ENCODE measurements at places on chromosomes 4 and X.

GRCh38 chrX:87376896-87377295 is 140.7 kb upstream of the KLHL4 start:
- DNase-seq = no peak

- DNase-seq = no peak
Observed at GRCh38 chrX:26778320-26778888, 562.4 kb downstream of the MAGEB5 start.

GRCh38 chrX:12372111-12372510 is 233.8 kb downstream of the FRMPD4 start:
- no peak for DNase-seq

DNA sequence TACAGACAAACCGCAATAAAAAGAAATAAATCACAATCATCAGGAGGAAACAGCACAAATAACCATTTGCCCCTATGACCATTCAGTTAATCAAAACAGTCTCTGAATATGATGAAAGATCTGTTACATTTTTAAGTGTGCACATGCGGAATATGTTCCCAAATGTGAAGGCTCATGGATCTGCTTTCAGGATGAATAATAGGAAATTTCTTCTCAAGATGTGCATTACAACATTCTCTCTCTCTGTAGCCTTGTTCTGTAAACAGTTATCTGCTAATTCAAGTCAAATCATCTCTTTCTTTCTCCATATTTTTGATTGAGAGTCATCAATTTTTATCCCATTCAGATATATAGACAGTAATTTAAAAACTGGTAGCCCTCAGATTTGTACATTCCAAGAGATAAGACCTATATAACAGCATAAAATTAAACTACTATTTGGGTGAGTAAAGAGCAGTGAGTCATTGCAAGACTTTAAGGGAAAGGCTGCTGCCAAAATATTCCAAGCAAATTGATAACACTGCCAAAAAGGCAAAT is 433.9 kb upstream of the ATOH1 start:
- no peak for DNase-seq

DNA sequence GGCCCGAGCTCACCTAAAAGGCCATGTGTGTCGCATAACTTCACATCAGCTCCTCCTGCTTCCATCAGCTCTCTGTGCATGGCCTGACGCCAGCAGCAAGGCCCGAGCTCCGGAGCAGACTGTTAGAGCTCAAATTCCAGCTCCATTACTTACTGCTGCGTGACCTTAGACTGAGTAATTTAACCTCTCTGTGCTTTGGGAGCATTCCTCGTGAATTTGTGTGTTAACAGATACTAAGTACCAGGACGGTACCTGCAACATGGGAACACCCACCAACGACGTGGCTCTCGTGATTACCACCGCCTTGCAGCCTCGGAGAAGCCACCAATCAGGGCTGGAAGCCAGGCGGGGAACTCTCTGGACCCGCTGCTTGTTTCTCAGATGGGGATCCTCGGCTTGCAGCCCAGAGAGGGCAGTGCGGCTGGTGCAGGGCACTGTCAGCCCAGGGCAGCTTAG is 12.9 kb downstream of the LETM1 start:
- no peak for DNase-seq

DNA sequence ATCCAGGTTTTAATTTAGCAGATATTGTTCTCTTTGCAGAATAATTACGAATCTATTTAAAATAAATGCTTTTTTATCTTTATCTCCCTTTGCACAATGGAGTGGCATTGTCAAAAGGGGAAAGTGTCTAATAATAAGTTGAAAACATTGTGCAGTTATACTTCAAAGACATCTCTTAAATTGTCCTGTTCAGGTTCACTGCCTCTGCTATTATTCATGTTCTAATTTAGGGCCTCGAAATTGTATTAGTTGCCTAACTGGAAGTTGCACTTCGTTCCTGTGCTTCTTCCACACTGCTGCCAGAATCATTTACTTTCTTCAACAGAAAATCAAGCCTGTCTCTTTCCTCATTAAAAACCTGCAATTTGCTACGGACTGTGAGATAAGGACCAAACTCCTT is 150.5 kb upstream of the SPRY1 start:
- no peak for DNase-seq

- DNase-seq = peak; percentile 78
Observed at GRCh38 chrX:71098302-71098701, 2.7 kb downstream of the FOXO4 start.

DNA sequence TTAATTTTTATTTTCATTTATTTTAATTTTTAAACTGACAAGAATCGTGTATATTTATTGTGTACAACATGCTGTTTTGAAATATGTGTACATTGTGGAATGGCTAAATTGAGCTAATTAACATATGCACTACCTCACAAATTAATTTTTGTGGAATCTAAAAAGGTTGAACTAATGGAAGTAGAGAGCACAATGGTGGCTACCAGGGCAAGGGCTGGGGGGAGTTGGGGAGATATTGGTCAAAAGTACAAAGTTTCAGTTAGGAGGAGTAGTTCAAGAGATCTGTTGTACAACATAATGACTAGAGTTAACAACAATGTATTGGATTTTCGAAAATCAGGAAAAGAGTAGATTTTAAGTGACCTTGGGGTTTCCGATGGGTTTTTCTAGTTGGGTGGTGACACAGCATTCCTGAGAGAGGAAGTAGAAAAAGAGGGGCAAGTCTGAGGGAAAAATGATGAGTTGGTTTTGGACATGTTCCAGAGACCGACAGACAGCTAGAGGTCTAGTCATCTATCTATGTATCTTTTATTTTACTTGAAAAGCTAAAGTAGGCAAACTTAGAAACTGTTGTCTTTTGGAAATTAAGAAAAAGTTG is 23.2 kb downstream of the APOO start:
- DNase-seq = no peak

GRCh38 chr4:83931659-83932438 is 395.9 kb downstream of the GPAT3 start:
- no peak for DNase-seq

GRCh38 chrX:39361736-39362135 is 560.5 kb downstream of the MID1IP1 start:
- no peak for DNase-seq

DNA sequence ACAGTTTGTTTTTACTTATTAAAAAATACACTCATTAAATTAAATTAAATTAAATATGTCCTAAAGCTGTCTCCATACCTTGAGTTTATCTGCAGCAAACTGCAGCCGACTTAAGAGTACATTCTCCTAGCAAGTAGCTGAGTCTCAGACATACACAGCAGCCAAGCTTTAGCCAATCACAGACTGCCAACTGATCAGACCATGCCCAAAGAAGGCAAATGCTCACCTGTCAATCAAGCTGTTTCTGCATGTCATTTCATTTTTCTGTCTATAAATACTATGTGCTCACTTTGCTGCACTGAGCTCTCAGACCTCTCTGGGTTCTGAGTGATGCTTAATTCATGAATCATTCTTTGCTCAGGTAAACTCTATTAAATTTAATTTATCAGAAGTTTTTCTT is 280.9 kb upstream of the EPHA5 start:
- DNase-seq = no peak

DNA sequence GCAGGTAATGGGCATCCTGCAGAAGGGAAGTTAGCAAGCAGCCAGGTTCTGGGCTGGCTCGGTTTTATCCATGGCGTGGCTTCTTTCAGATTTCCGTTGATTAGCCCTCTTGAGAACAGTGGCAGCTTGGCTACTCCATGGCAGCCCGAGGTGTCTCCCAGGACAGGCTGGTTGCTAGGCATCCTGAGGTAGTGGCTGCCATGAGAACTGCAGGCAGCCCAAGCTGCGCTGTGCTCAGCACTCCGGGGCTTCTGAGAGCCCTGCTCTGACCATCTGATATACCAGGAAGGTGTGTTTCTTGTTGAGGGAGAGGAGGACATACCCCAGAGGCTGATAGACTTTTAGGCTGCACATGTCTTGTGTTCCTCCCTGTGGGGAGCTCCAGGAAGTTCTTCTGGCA is 253.4 kb upstream of the CASK start:
- DNase-seq = no peak

GRCh38 chr4:119299741-119300100 is 22.2 kb downstream of the FABP2 start:
- no peak for DNase-seq

DNA sequence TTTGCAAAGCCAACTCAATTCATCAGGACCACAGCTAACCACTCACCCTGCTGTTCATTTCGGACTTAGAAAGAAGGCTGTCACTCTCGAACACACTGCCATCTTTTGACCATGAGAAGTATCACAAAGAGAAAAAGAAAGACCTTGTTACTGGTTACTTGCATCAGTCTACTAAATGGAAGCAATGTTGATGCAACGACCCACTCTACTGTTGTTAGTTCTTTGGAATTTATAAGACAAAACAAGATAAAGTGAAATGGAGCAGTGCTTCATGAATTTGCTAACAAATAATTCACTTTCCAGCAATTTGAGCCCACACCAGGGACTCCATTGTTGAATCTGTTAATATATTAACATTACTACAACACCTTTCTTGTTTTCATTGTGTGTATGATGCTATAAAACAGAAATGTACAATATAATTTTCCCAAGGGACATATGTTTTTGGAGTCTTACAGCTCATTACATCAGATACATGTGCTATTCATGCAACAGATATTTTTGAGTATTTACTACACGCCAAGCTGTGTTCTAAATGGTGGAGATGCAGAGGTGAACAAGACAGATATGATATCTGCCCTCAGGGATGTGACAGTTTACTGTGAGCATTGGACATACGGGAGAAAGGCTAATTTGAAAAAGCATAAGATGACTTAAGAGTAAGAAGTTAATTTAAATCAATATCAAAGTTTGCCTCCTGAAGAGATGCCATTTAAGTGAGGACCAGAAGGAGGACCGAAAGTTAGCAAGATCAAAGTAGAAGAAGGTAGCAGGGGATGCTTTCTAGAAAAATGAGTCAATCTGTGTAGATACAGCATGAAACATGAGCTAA is 87.2 kb downstream of the AREG start:
- no peak for DNase-seq

- no peak for DNase-seq
Observed at GRCh38 chrX:136097871-136098805, 49.2 kb upstream of the FHL1 start.

- no peak for DNase-seq
Observed at GRCh38 chr4:110195561-110196205, 2.7 kb downstream of the ELOVL6 start.

GRCh38 chr4:40185830-40186664 is 10.8 kb upstream of the RHOH start:
- DNase-seq = no peak

DNA sequence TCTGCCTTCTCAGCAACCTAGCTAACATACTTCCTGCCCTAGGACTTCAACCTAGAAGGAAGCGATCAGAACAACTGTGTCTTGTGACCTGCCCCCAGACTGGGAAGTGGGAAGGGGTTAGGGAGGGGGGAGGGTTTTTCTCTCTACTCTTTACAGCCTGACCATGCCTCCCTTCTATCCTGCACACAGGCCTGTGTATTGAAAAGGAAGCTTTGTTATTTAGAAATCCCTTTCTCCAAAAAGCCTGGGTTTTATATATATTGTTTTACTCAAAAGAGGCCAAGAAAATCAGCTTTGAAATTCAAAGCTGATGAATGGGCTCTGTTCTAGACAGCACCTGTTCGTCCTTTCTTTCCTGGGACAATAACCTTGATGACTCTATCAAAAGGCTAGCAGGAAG is 35.2 kb upstream of the SMS start:
- DNase-seq = no peak

DNA sequence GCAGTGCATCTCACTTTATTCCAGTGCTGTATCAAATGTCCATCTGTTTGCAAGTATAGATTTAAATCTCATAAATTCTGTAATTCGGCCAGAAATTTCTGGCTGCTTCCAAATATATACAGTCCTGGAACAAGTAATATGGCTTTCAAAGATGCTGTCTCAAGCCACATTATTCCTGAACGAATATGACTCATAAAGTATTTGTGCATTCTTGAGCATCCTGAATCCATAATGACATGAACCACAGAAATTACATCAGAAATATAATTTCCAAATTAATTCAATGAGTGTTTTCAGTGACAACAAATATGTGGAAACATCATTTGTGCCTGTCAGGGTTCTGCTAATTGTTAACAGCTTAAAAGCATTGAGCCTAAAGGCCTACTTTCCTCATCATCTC is 140.9 kb upstream of the HPGD start:
- DNase-seq = no peak

GRCh38 chrX:22974616-22975015 is 25.1 kb upstream of the DDX53 start:
- DNase-seq = no peak

DNA sequence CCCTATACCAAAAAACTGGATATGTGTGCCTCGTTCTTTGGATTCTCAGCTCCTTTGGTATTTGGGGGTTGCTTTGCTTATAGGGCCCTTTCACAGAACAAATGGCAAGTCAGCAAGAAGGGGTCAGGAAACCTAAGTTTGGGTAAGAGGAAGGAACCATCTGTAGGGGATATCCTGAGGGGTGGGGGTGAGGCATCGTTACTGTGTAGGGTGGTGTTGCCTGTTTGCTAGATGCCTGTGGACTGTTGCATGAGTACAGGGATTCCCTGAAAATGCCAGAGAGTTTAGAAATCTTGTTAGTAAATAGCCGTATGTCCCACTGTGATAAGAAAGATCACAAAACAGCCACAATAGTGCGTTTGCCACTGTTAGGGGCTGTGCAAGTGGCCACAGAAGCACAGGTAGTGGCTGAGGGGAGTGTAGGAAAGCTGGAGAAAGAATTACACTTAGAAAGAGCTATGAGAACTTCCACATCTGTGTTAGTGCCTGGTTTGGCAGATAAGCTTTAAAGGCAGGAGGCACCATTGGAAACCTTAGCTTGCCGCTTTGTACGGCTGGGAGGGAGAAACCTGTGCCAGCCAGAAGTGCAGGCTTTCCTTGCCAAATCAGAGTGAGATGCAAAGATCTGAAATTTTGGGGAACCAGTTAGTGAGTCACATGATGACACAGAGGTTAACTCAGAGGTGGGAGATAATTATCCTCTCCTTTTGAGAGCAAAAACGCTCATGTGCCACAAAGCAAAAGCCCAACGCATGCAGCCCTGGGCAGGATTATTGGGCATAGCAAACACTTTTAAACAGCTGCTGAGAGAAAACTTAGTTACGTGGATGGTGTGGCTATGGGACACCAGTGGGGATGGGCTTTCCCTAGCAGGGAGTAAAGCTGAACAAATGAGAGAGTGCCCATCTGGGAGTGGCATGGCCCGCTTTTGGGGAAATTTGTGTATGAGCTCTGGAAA is 343.7 kb downstream of the ARAP2 start:
- no peak for DNase-seq

- DNase-seq = no peak
Observed at GRCh38 chr4:109072595-109072994, 229.9 kb downstream of the COL25A1 start.

DNA sequence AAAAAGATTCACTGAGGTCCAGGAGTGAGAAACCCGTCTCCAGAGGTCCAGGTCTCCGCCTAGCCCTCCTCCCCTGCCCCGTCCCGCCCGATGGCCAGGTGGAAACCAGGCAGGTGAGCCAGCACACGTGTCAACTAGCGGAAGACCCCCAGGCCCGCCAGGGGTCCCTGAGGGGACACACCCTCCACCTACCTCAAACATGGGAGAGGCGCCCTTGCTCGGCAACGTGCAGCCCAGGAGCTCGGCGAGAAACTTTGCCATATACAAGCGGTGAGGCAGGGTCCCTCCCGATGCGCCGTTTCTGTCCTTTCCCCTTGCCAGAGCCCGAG is 330.0 kb downstream of the HNRNPD start:
- DNase-seq = no peak

- no peak for DNase-seq
Observed at GRCh38 chr4:84968925-84969324, 2.4 kb upstream of the WDFY3 start.

GRCh38 chr4:55184600-55185523 is 59.5 kb upstream of the KDR start:
- DNase-seq = no peak

Measured in activated T-cell treated with anti-CD3 and anti-CD28 coated beads, Interleukin-2, amount 50 U/mL, for 1 hour (primary cell).